ENCODE measurements at places on chromosomes 12 and 14.

GRCh38 chr12:8609061-8609570, 3.5 kb downstream of the AICDA start:
- no peak for DNase-seq

- no peak for DNase-seq
These were observed 99.8 kb downstream of the BORCS5 start for GRCh38 chr12:12456637-12457036.

DNA sequence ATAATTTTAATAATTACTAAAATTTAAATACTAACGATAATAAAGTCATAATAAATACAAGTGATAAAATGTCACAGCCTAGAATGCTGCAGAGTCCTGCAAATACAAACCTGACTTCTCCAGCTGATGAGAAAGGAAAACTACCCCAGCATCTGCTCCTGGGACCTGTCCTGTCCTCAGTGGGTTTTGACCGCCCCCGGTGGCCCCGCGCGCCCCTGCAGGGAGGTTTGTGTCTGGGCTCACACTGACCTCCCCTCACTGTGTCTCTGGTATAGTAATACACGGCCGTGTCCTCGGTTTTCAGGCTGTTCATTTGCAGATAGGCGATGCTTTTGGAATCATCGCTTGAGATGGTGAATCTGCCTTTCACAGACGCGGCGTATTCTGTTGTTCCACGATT, 1139.4 kb downstream of the TMEM121 start:
- no peak for DNase-seq

DNA sequence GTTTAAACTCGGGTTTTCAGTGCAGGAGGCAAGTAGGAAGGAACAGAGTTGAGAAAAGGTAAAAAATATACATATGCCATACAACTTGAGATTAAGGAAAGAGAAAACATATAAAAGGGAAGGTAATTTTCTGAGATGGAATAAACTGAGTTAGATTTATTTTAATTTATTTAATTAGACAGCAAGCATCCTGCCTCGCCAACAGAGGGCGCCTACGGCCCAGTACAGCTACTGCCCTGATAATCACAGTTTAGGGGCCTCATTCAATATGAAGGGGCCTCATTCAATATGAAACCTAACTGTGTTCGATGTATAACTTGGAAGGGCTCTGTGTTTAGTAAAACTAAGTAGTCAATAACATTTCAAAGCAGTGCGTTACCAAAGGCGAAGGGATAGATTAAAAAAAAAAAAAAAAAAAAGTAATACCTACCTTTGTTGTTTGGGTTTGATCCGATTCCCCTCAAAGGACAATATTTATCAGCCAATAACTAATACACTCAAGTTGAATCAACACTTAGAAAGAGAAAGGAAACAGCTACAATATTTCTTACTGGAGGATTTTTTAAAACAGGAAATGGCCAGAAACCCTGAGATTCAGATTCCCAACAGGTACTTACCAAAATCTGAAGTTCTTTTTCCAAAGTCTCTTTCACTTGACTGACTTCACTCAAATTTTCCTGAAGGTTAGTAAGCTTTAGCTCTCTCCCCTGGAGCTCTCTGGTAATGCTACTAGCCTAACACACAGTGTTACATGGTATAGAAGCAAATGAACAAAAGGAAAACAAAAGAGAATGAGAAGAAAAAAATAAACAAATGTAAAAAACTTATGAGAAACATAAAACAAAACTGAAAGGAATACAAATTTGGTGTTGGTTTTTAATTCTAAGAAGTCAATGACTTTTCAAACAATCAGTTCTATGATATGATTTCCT, 70.0 kb upstream of the VPS33A start:
- no peak for DNase-seq
